ENCODE measurements at places on chromosomes 3 and 15. TPM values are rescaled to one million over a fixed set of nuclear protein-coding genes. Genes with fewer than 3 reads are reported as not detected.

EOMES gene
- 1.2 TPM for polyA plus RNA-seq

ATP13A5 gene
- 0.09 TPM for polyA plus RNA-seq

GNAT1 gene
- not detected for polyA plus RNA-seq

CYP1A2 gene
- polyA plus RNA-seq, result not detected

GOLGA6L24 gene
- not detected for polyA plus RNA-seq

AP3B2 gene
- 10.2 TPM for polyA plus RNA-seq

SETD2 gene
- 37.1 TPM for polyA plus RNA-seq

CCDC54 gene
- 0.04 TPM for polyA plus RNA-seq

FANCI gene
- 20.3 TPM for polyA plus RNA-seq

SCAPER gene
- 28.0 TPM for polyA plus RNA-seq

THSD4 gene
- polyA plus RNA-seq, result 17.5 TPM

NOX5 gene
- 0.16 TPM for polyA plus RNA-seq

Data from large intestine (tissue), 12 donors.